Activated CD4-positive, CD25-positive, alpha-beta regulatory T cell (primary cell): ENCODE measurements at places on chromosomes 6 and 20.

- no peak for DNase-seq
Measured at GRCh38 chr20:49851231-49851705, 38.6 kb downstream of the SLC9A8 start.

DNA sequence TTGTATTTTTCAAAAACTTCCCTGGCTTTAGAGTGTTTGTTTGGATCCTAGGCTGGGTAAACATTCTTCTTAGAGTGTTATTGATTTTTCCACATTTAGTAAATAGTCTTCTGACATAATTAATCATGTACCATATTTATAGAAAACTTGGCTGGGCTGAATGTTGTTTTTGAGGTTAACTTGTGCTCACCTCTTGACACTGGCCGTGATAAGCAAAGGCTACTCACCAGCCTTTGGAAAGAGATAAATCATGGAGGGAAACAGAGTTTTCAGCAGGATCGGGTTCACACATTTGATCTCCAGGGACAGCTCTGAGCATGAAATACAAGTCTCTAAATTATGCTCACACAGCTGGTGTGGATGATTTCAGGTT lies 6.2 kb upstream of the CD93 start:
- DNase-seq, result no peak

GRCh38 chr20:23568320-23568970 lies at the start of gene CST9L:
TSS of gene CST9L (minus strand) at chr20:23568484. CDS start at chr20:23568450, 34 bp downstream.
- no peak for DNase-seq

DNA sequence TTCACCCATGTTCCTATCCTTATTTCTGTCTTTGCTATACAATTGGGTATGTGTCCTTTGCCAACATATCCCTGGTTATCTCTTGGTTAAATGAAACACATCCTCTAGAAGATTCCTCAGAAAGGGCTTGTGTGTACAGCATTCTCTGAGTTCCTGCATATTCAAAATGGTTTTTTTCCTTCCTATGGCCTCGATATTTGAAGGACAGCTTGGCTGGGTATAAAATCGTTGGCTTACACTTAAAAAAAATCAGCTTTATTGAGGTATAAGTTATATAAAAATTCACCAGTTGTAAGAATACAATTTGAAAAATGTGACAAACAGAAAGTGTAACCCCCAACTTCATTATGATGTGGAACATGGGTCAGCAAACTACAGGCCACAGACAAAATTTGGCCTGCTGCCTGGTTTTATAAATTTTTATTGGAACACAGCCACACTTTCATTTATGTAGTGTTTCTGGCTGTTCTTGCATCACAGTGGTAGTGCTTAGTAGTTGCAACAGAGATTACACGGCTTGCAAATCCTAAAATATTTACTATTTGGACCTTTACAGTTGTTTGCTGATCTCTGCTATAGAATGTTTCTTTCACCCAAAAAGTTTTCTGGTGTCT lies 16.7 kb downstream of the PCMT1 start:
- no peak for DNase-seq

GRCh38 chr6:159989492-159990480 lies 20.9 kb downstream of the IGF2R start:
- no peak for DNase-seq

DNA sequence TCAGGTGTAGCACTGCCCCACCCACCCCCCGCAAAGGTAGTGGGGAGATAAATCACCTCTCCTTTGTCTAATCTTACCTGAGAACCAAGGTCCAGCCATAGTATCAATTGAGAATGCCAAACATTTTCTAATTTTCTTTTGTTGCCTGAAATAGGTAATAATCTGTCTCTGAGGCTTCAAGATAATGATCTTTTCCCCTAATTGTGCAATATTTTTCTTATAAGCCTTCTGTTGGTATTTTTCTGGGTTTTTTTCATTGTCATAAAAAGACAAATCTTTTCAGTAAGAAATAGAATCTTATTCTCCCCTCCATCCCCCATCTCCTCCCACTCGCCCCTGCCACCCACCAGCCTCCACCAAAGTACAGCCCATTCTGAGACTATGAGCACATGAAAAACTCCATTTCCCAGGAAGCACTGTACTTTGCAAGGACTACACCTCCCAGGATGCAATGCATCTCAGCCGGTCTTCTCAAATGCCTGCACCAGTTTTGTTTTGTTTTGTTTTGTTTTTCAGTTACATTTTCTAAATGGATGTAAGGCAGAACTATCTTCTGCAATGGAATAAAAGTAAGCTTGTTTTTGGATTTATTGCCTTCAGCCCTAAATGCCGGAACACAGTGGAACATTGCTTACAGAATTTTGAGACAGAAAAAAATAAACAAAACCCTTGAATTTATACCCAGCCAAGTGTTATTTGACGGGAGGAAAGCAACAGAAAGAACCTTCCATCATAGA lies 268.0 kb downstream of the TFAP2A start:
- no peak for DNase-seq

DNA sequence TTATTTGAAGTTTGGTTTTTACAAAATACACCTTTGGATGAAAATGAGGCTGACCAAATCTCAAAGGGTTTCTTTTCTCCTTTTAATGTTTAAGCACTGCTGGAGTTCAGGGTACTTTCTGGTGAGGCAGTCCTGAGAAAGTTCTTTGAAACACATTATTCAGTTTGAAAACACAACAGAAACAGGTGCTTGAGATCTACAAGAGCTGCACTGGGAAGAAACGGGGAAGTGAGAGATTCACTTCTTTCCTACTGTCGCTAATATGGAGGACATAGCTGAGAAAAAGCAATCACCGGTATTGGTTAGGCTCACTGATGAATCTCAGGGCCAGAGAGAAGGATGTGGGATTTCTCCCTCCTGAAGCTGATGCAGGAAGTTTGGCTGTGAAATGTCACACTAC lies 22.9 kb upstream of the TMEM170B start:
- DNase-seq, result no peak

DNA sequence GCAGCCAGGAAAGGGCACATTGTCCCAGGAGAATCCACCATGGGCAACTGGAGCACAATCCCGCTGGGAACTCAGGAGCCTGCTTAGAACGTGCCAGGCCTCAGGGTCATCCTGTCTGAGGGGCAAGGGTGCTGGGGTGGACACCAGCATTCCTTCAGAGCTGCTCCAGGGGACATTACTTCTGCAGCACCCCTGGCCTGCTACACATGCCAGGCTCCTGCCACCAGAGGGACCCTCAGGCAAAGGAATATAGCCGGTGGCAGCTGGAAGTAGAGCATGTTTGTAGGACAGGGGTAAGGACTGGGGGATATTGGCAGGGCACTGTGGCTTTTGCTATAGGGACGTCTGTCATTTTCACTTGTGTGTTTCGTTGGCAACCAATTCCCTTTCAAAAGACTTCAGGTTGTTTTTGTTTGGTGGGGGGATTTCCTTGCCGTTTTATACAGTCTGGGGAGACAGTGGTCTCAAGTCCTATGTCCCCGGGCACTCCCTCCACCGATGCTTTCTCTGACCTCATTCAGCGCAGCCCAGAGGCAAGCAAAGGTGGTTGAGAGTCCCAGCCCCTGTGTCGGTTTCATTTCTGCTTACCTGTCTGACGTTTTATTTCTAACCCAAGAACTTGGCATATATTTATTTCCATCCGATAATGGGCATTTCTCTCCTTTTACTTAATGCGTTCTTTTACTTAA lies 130.8 kb downstream of the JPH2 start:
- peak; percentile 44 for DNase-seq

GRCh38 chr6:4670824-4671409 lies 105.3 kb upstream of the CDYL start:
- DNase-seq, result no peak

DNA sequence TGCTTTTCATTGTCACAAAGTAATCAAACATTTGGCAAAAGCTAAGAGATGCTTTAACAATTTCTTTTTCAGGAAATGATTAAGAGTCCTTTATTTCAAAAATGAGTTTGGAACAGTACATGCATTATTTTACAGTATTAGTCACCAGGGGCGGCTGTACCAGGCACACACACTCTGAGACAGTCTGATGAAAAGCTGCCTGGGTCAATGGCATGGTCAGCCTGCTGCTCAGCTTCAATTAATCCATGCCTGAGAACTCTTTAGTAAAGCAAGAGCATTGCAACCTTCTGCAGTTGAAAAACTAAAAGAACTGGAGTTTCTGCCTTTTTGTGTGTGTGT lies 105.5 kb downstream of the TULP4 start:
- DNase-seq, result no peak

DNA sequence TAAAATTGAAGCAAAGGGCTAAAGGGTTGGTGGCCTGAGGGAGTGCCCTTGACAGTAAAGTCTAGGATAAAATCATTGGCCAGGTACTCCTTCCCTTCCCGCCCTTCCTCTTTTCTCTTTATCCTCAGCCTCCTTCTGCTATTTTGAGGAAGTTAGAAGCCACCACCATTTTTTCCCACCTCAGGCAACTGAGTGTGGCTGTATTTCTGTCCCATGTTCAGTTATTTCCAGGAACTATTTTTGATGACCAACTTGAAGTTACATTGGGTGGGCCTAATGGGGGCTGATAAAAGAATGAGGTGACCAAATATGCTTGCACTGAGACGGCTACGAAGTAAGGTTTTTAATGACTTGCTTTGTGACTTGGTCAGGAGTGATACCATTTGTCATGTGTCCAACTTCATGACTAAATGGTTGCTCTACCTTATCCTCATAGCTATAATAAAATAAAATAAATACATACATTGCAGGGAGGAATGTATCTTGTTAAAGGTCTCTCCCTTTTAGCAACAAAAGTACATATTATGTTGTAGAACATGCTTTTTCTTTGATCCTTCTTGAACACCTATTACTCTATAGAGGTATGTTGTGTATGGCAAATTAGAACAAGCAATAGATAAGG lies 12.0 kb downstream of the PTPN1 start:
- DNase-seq, result no peak

GRCh38 chr6:75349262-75349984 lies 64.8 kb upstream of the TMEM30A start:
- no peak for DNase-seq

DNA sequence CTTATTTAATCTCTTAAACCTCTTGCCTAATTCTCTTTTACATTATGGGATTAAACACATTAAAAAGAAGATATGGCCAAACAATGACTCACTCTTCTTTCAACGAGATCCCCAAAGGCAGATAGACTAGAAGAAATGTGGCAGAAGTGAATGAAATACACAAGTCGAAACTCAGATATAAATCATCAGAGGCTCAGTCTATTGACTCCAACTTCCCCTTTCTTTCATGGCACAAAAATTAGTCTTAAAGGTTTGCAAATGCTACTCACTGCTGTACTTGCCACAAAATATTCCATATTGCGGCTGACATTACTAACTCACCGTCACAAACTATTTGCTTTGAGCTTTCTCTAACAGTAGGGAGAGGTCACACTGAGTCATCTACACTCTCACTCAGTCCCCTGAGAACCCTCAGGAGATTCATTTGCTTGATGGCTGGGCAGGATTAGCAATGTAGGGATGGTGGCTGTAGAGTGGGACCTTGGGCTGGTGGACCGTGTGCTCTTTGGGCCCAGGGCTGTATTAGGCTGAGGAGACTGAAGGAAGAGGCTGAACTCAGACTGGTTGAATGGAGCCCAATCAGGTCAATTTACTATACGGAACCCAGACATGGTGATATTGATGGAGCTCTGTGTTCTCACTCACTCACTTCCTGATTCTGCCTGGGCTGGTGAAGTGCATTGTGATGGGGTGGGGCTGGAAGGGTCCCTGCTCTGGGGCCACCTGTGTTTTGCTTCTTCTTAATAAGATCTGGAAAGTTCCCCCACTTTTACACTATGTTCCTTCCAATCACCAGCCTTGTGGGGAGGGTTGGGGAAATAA lies 42.8 kb upstream of the UBR2 start:
- DNase-seq, result no peak

- DNase-seq, result no peak
Measured at GRCh38 chr6:96965492-96965891, 41.0 kb downstream of the KLHL32 start.
